Head of caudate nucleus (tissue), 42 donors: ENCODE measurements at places on chromosomes 3 and 15.

DNA sequence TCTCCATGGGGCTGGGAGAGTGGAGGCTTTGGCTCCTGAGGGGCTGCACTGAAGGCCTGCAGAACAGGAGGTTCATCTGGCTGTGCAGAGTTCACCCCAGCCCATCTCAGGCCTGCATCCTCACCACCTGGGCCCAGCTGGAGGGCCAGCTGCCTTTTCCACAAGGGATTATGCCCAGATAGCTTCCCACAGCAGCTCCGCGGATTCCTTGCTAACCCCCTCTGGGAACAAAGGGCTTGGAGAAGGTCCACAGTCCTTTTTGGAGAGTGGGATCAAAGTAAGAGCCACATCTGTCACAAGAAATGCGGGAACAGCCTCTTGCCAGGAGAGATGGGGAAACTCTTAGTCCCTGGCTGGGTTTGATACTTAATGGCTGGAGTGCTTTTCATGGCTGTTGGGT lies 164.7 kb upstream of the RGMA start:
- DNase-seq = no peak

- DNase-seq = no peak
Observed at GRCh38 chr15:75033809-75034208, 10.4 kb downstream of the PPCDC start.

GRCh38 chr15:41838400-41838897 lies at the start of gene PLA2G4B:
TSS of gene PLA2G4B (plus strand) at chr15:41838847. CDS start at chr15:41838914, 67 bp downstream.
- DNase-seq = no peak

GRCh38 chr15:90981681-90982080 lies 12.7 kb downstream of the PRC1 start:
- DNase-seq = no peak

DNA sequence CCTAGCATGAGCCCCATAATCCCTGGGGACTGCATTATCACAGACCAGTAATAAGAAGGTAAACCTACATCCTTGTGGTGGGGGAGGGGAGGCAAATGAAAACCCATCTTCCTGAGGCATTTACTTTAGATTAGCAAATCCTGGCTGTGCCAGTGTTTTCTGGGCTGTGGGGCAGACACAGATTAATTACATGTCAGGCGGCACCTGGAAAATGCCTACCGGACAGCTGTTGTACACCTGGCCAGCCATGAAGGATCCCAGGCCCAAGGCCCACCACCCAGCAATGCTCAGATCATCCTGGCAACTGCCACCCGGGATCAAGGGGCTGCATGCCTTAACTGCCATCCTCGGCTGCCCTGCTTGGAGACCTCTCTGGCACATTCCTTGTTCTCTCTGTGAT lies 59.1 kb upstream of the RASA2 start:
- DNase-seq = no peak

DNA sequence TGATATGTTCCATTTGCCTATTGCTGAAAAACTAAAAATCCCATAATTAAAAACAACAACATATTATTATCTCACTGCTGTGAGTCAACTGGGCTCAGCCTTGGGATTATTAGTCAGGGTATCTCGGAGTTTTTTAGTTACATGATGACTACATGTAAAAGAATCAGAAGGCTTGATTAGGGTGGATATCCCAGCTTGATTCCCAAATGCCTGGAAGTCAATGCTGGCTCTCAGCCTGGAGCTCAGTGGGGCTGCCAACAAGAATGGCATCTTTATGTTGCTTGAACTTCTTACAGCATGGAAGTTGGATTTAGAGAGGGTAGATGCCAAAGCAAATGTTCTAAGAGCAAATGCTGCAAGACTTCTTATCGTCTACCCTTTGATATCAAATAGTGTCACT lies 278.5 kb downstream of the PLOD2 start:
- DNase-seq = no peak

DNA sequence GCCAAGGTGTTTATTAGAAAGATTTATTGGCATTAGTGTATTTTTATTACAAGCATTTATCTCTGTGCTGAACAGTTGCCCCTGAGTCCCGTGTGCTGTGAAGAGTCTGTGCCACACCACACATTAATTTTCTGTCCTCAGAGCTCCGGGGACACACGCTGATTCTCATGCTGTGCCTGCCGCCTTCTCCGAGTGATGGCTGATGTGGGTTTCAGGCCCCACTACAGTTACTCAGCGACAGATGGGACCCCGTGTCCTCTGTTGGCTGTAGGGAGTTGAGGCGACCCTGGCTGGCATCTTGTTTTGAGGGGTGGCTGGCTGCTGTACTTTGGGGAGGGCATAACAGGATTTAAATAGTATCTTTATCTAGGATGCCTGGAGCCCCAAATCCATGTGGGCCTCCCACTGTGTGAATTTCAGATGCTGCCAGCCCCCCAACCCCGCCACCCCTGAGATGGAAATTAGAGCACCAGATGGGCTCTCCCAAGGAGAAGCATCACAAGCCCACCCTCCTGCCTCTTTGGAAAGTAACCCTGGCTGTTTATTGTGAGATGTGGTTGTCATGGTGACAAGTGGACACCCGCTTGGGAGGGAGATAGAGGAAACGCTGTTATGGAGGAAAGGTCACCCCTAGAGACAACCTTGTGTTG lies 185.6 kb downstream of the APBA2 start:
- DNase-seq = no peak

DNA sequence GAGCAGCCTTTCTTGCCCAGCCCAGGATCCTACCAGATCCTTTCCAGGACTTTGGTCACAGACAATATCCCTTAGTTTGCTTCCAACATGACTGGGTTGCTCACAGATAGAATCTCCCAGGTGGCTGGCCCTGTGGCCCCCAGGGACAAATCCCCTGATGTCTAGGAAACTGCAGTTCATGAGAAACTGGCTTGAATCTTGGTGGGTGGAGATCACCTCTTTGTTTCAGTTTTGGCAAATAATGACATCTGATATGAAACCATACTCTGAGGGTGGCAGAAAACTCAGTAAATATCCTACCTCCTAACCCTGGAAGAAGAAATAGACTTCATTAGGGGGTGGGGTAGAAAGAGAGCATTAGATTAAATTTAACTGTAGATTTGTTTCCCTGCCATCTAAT lies 44.1 kb upstream of the PFN2 start:
- no peak for DNase-seq

DNA sequence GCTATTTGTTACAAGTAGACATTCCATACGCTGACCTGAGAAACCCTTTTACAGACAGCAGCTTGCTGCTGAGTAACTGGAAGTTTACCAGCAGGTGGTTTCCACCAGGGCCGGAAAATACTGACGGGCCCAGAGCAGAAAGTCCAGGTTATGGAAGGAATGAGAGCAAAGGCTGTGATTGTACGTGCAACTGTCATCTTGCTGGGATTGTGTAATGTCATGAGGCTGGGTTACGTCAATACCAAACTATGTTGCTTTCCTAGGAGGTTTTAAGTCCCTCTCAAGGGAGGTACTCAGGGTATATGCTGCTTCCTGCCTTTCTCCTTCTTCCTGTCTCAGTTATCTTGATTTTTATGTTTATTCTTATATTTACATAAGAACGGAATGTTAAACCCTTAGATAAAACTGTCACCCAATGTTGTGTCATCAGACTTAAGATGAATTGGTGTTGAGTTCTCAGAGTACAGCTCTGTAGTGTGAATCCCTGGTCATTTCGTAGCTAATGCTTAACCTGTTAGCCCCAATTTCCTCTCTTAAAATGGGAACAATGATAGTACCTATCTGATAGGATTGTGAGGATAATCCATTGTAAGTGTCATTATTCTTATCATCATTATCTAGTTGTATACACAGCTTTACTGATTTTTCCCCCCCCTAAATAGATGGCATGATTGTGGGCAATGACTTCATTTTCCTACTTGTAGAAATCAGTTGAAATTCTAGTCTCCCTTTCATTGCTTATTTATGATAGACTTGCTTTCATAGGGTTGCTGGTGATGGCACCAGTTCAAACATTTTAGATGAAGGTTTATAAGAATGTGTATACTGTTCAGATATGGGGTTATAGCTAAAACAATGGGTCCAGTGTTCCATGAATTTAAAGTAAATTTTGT lies 101.4 kb downstream of the FNDC3B start:
- DNase-seq = no peak

DNA sequence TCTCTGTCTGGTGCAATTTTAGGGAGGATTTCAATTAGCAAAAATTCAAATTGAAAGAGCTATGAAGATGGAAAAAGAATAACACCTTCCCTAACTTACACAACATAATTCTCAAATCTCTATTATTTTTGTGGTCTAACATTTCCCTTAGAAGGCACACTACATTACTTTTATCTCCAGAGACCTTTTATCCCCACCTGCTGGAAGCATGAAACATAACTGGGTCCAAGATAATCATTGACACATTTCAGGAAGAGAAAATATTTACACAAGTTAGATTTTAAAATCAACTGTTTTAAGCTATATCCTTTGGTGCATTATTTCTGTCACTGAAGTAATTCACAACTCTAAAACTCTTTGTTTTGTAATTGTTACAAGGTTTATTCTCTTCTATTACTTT lies 779.5 kb downstream of the ROBO1 start:
- no peak for DNase-seq

DNA sequence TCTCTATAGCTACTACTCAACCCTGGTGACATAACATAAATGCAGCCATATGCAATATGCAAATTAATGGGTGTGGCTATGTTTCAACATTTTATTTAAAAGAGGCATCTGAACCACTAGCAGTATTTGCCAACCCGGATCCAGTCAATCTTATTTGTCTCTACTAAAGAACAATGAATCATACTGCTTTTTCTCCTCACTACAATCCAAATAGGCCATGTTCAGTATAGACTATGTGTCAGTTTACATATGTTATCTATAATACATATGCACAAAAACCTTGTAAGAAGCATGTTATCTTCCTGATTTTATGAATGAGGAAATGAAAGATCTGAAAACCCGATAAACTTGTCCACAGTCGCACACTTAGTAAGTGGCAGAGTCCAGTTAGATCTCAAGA lies 125.7 kb downstream of the STAG1 start:
- no peak for DNase-seq

GRCh38 chr3:28089527-28089897 lies 151.9 kb upstream of the CMC1 start:
- no peak for DNase-seq

GRCh38 chr3:141403576-141403975 lies 35.3 kb downstream of the ZBTB38 start:
- DNase-seq = no peak

DNA sequence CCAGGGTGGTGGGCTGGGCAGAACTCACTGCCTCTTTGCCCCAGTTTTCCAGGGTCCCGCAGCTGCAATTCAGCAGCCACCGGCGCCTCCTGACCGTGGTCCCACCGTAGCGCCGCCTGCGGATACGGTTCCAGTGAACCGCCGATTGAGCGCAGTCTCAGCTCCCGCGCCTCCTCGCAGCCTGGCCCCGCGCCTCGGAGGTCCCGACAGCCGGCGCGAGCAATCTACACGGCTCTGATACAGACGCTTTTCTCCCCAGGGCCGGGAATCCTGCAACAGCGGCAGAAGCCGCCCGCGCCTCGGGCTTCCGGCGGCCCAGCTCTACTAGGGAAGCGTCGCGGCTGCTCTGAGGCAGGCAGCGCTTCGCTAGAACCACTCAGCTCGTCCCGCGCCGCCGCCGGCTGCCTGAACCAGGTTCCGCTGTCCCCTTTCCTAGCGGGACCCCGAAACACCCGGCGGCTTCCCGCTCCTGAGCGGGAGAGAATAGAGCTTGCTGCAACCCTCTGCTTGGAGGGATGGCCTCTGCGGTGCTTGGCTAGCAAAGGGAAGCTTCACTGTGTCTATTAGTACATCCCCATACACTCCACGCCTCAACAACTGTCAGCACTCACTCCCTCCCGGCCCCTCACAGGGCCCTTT lies 3.1 kb downstream of the FOXL2NB start:
- no peak for DNase-seq

DNA sequence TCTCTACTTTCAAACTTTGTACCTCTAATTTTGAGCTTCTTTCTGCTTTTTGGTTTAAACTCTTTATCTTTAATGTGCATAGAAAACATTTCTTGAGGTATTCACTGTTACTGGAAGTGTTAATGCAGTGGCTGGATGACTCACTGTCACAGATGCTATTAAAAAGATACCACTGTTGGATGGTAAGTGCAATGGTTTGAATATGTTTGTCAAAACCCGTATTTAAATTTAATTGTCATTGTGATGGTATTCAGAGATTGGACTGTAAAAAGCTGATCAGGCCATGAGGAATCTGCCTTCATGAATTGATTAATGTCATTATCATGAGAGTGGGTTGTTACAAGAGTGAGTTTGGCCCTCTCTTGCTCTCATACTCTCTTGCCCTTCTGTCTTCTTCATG lies 70.6 kb downstream of the AP4E1 start:
- no peak for DNase-seq

DNA sequence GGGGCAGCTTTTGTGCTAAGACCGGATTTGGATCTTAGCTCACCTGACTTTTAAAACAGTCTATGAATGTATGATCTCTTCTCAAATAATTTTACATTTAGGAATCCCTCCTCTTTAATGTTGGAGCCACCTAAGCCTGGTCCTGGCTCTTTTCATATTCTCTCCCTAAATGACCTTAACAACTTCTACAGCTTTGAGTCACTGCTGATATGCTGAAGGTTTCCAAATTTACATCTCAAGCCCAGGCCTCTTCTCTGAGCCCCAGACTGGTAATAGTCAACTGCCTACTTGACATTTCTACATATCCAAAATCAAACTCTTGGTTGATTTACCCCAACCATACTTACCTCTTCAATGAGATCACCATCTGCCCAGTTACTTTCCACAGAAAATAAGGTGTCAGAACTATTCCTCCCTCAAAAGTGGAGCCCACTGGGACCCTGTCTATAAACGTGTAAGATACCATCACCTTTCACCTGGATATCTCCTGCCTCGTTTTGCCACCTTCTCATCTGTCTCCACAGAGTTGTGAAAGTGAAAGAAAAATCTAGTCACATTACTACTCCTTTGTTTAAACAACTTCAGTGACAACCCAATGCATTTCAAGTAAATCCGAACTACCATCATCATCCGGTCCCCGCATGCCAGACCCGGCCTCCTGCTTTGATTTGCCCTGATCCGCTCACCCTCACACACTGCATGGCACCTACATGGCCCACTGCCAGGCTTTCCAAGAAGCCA lies 48.8 kb downstream of the UBP1 start:
- DNase-seq = no peak

GRCh38 chr3:13069495-13069894 lies 3.7 kb downstream of the IQSEC1 start:
- DNase-seq = no peak

- no peak for DNase-seq
Observed at GRCh38 chr15:88956906-88957305, 43.7 kb upstream of the MFGE8 start.

DNA sequence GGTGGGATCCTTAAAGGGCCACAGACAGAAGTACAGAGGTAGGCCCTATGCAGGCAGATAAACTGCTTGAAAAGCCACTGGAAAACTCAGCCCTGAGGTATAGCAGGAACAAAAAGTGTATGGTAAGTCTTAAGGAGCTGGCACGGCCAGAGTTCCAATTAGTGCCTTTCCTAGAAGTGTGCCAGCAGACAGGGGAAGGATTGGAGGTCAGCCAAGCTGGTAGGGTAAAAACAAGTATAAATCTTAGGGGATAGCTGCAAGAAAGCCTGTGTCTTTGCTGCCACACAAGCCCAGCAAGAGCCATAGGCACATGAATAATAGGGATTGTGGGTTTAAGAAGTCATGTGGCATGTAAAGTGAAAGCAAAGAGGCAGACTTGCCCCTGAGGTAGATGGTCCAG lies 582.5 kb downstream of the PLOD2 start:
- no peak for DNase-seq
